Subcutaneous preadipocyte (primary cell): ENCODE measurements at places on chromosomes 11 and 22. TPM values are rescaled to one million over a fixed set of nuclear protein-coding genes. Genes with fewer than 3 reads are reported as not detected.

The PANX3 gene
- total RNA-seq = not detected in 2 replicates

The MGAT3 gene
- total RNA-seq = not detected in 2 replicates

The FOLR2 gene
- total RNA-seq = not detected in 2 replicates

The UBQLN3 gene
- not detected in 2 replicates for total RNA-seq

The BAIAP2L2 gene
- total RNA-seq = 4.1 and 6.2 TPM in 2 replicates

The OR51S1 gene
- total RNA-seq = not detected in 2 replicates

The FXYD6 gene
- not detected in 2 replicates for total RNA-seq

The BTBD18 gene
- not detected in 2 replicates for total RNA-seq

The ZBED4 gene
- total RNA-seq = 8.5 and 13.5 TPM in 2 replicates

The DAGLA gene
- total RNA-seq = 2.2 and 3.1 TPM in 2 replicates

The ATL3 gene
- total RNA-seq = 129 and 159 TPM in 2 replicates

The VSTM5 gene
- total RNA-seq = 0.37 TPM in 1 of 2 replicates, not detected in the other

The CNIH2 gene
- total RNA-seq = 0.73 TPM in 1 of 2 replicates, not detected in the other

The PATE4 gene
- not detected in 2 replicates for total RNA-seq

The ACTN3 gene
- total RNA-seq = under 0.01 TPM in 1 of 2 replicates, not detected in the other

The AGBL2 gene
- total RNA-seq = 0.37 and 2.9 TPM in 2 replicates

The ANKK1 gene
- total RNA-seq = under 0.01 TPM in 1 of 2 replicates, not detected in the other

The ARCN1 gene
- total RNA-seq = 105 and 157 TPM in 2 replicates

The APOA5 gene
- not detected in 2 replicates for total RNA-seq

The C11orf86 gene
- not detected in 2 replicates for total RNA-seq

The ELFN2 gene
- 0.59 TPM in 1 of 2 replicates, not detected in the other for total RNA-seq

The FGF4 gene
- not detected in 2 replicates for total RNA-seq

The LRP4 gene
- 3.3 and 5.1 TPM in 2 replicates for total RNA-seq

The SYCE3 gene
- not detected in 2 replicates for total RNA-seq

The POTEH gene
- total RNA-seq = not detected in 2 replicates

The CBLIF gene
- not detected in 2 replicates for total RNA-seq

The MISFA gene
- total RNA-seq = under 0.01 and 0.59 TPM in 2 replicates

The RIMBP3B gene
- under 0.01 and 0.37 TPM in 2 replicates for total RNA-seq

The APOBEC3H gene
- total RNA-seq = 0.37 and 0.59 TPM in 2 replicates

The SPATA19 gene
- total RNA-seq = not detected in 2 replicates
